ENCODE measurements at places on chromosomes 13 and 19.

DNA sequence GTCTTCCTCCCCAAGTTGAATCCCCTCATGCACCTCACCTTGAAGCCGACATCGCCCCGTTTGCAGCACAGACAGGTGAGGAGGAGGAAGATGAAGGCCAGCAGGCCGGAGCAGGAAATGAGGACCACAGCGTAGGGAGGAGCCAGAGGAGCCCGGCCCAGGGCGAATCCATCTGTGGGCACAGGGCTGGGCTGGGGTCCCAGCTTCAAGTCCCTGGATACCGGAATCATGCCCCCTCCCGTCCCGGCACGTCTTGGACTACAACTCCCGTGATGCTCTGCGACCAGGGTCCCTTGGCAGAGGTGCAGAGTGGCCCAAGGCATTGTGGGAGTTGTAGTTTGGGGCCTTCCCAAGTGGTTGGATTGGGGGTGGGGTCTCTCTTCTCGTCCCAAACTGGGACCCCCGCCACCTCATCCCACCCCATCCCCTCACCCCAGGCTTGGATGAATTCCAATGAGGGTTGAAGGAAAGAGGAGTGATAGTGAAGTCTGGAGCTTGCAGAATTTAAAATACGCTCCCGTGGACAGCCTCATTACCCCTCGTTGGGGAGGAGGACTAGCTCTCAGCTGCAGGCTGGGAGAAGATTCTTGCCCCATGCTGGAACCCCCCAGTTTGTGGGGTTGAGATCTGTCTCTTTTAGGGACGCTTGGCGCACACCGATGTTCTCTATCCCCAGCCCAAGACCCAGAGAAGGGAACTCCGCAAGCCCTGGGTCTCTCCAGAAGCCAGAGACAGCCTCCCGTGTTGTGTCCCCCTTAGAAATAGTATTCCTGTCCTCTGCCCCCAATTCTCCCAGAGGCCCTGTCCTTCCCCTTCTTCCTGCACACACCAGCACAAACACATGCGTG, 990 bp downstream of the LMTK3 start:
- no peak for DNase-seq

DNA sequence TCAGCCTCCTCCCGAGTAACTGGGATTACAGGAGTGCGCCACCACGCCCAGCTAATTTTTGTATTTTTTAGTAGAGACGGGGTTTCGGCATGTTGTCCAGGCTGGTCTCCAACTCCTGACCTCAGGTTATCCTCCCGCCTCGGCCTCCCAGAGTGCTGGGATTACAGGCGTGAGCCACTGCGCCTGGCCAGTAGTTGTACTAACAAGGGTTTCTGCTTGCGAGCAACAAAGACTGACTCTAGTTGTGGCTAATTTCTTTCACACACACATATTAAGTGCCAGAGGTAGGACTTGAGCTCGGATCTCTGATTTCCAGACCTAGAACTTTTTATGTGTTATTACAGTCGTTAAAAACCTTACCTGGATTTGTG, 635 bp upstream of the PCCA start:
- no peak for DNase-seq

- DNase-seq, result no peak
Observed at GRCh38 chr19:38852231-38853044, 2.7 kb upstream of the HNRNPL start.

DNA sequence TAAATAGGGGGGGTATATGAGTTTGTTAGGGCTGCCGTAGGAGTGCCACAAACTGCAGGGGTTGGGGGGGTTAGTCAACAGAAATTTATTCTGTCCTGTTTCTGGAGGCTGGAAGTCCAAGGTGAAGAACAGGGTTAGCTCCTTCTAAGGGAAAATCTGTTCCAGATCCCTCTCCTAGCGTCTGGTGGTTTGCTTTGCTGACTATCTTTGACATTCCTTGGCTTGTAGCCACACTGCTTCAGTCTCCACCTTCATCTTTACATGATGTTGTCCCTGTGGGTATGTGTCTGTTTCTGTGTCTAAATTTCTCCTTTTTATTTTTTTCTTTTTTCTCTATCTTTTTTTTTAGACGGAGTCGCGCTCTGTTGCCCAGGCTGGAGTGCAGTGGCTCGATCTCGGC, 8.1 kb upstream of the ICAM1 start:
- no peak for DNase-seq

DNA sequence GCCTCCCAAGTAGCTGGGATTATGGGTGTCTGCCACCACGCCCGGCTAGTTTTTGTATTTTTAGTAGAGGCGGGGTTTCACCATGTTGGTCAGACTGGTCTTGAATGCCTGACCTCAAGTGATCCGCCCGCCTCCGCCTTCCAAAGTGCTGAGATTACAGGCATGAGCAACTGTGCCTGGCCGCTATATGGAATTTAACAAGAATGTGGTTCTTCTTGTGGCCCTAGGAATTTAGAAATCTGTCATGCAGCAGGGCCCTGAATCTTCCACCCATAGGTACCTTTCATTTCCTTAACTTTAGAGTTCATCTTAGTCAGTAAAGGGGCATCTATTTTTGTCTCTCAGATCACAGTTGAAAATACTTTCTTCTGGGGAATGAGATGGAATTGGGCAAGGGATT, 25.6 kb upstream of the NDFIP2 start:
- no peak for DNase-seq

DNA sequence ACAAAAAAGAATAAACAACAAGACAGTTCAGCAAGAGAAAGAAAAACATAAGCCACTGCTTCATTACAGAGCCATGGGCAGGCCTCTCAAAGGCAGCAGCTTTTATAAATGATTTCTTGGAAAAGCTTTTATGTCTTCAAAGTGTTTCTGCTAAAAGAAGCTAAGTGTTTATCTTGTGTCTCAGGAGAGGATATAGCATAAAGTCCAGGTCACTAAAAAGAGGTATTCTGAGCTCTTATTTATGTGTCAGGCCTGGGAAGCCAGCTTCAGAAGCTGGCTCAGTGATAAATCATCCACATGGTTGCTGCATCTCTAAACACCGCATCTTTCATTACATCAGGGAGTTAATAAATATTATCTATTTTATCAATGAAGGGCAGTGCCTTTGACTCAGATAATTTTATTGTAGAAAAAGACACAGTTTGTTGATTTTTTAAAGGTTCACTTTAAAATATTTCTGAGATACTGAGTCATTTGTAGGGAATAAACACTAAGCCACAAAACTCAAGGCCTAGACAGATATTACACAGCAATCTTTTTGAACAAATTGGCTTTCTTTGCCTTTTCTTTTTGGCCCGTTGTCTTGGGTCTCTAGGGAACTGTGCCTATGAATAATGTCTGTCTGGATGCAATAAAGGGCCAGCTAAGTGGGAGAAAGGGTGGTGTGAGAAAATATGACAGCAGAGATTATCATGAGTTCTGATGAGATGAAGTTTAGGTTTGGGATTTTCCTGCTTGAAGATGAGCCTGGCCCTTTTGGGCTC, 1086.6 kb downstream of the UQCRFS1 start:
- DNase-seq, result no peak

- DNase-seq, result no peak
Observed at GRCh38 chr13:85040215-85040614, 759.0 kb downstream of the SLITRK6 start.

DNA sequence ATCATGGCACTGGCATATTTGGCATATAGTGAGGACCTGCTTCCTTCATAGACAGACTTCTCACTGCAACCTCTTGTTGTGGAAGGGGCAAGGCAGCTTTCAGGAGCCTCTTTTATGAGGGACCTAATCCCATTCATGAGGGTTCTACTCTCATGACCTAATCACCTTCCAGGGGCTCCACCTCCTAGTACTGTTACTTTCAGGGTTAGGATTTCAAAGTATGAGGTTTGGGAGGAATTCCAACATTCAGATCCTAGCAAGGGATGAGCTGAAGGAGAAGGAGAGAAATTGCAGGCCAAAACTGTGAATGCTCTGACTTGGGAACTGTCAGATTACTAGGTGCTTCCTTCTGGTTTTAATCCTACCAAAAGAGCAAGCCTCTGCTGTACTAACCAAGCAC, 87.8 kb downstream of the LMO7 start:
- DNase-seq, result no peak
